ENCODE measurements at places on chromosomes 6 and 20. TPM values are rescaled to one million over a fixed set of nuclear protein-coding genes. Genes with fewer than 3 reads are reported as not detected.
A peak's percentile ranks its signal among the peaks of the same experiment; 100 is the strongest.

GRCh38 chr6:5438922-5439584, 177.7 kb downstream of the FARS2 start:
- DNase-seq, result no peak

DNA sequence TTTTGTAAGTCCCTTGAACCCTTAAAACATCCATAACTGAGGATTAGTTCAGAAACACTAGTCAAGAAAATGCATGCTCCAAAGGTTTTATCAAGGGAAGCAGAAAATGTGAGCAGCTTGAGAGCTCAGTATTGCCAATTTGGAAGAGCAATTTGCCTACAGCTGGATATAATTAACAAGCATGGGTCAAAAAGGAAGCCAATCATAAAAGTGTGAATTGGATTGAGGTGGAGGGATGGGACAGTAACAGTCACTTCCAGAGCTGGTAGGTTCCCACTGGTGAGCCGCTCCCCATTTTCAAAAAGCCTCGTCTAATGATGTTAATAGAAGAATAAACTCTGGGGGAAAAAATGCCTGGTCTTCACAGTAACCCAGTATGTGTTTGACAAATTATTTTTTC, 5.0 kb upstream of the PTPRK start:
- DNase-seq, result no peak

- no peak for DNase-seq
Measured at GRCh38 chr20:30284281-30284905, 973.1 kb upstream of the DEFB115 start.

DNA sequence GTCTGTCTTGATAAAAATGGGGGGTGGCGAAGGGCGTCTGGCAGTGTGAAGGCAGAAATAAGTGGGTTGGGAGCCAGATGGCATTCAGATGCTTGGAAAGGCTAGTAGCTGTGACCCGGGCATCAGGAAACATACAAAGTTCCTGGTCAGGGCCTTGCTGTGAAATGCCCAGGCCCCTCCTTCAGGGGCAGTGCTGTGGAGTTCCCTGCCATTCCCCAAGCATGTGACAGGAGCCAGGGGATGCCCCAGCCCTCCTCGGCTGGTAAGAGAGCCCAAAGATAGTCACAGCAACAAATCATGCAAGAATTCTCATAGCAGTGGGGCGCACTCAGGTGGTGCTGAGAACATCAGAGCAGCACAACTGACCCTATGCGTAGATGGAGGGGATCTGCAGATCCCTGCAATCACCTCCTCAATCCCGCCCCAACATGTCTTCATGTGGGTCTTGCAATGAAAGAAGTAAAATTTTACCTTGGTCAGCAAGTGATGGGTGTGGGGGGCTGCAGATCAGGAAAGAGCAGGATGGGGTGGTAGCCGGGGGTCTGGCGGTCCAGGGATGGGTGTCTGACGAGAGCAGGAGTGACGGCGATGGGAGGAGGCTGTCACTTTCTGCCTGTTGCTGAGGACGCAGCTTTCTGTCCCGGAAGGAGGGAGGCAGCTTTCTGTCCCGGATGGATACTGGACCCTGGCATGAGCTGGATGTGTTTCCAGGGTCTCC, 39.5 kb downstream of the SLC22A1 start:
- no peak for DNase-seq

DNA sequence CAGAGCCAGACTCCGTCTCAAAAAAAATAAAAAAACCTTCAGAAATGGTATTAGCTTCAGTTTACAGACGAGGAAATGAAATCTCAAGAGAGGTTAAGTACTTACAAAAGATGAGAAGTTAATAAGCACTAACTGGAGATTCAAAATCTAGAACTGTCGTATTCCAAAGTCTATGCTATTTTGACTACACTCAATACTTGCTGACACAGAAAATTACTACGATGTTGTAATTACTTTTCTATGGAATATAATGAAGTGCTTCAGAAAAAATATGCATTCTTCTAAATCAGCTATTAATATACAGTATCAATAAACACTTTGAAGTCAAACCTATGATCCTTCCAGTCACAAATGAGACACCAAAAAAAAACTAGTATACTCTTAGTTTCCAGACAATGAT, 12.2 kb downstream of the REPS1 start:
- no peak for DNase-seq

Gene CRIP3
- total RNA-seq, result not detected

DNA sequence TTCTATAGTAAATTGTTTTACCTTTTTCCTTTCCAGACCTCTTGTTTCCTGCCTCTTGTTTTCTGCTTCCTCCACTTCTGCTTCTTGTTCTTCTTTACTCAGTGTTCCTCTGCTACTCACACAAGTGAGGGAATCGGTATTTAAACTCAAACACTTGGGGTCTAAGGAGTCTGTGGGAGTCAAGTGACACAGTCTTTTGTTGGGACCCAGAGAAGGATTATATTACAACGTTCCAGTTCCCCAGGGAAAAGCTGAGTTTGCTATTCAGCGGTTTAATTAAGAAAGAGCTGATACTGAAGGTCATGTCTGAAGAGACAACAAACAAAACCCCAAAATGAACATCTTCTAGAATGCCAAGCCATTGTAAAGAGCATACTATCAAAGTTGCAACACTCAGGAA, 107.8 kb upstream of the CITED2 start:
- DNase-seq, result no peak

Gene RBM24
- 5.4 TPM for total RNA-seq

DNA sequence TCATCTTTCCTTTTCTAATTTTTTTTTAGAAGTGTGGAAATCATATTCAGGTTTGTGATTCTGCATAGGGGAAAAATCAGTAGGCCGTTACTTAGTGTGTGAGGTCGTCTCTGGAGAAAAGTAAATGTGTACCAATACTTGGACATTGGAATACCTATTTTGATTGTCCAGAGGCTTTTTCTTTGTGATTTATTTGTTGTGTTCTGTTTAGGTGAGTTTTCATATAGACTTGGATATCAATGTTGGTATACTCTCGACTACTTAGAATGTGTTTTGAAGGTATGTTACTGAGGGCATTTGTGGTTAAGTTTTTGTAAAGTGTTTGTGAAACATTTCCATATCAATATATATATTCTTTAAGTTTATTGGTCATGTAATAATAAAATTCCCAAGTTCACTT, 2.3 kb downstream of the CD2AP start:
- no peak for DNase-seq

DNA sequence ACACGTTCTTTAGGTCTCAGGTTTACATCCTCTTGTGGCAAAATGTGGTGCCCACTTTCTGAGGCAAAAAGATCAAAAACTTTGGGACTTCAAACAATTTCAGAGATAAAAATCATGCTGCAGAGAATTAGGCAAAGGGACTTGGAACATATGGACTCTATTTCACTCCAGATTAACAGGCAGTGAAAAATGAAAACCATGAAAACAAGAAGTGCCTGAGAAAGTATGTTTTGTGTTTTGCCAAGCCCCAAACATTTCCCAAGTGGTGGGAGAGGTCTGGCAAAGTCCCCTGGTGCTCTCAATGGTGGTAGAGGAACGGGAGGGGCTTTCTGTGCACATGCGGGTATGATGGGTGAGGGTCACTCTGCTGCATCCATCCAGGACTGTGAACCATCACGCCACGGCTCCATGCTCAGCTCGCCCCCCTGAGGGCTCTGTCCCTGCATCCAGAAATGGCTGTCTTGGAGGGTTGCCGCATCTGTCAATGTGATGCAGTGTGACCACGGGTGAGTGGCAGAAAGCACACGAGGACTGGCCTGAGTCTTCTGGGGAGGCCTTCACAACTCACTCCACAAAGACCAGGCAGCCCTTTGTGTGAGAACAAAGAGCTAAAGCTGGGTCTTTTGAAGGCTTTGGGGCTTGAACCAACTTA, 43.2 kb upstream of the TBC1D7 start:
- no peak for DNase-seq

- no peak for DNase-seq
Measured at GRCh38 chr20:51404297-51405060, 138.0 kb downstream of the NFATC2 start.

- no peak for DNase-seq
Measured at GRCh38 chr20:64003960-64004725, 23.2 kb downstream of the PRPF6 start.

GRCh38 chr6:170584181-170584953, at the start of gene PDCD2:
Gene PDCD2 (minus strand): TSS chr6:170584637. CDS start chr6:170584581, 56 bp downstream.
- peak; percentile 26 for DNase-seq

Gene NPBWR2
- not detected for total RNA-seq

- DNase-seq, result no peak
Measured at GRCh38 chr6:71665931-71666330, 220.4 kb upstream of the RIMS1 start.

- no peak for DNase-seq
Measured at GRCh38 chr6:130518588-130518987, 152.8 kb downstream of the TMEM200A start.

All from epithelial cell of proximal tubule (primary cell).